Pancreas (tissue), 10 donors: ENCODE measurements at places on chromosomes 4 and X. TPM values are rescaled to one million over a fixed set of nuclear protein-coding genes. Genes with fewer than 3 reads are reported as not detected.
A peak's percentile ranks its signal among the peaks of the same experiment; 100 is the strongest.

GRCh38 chr4:24799544-24800324 is 4.4 kb downstream of the SOD3 start:
- no peak for DNase-seq

DNA sequence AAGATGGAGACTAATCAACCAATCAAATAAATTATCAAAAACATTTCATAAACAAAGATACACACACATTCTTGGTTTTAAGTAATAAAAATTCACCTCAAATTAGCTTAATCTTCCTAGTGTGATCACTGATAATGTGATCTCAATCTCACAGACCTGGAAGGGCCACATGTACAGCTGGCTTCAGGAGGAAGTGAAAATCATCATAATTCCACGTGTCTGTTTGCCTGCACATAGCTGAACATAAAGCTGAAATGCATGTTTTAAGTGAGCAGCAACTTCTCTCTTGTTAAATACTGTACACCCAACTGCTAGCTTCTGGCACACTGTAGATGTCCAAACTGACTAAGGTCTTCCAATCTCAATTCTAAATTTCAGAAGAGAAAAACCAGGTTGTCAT is 53.8 kb downstream of the ARHGAP6 start:
- DNase-seq, result no peak

DNA sequence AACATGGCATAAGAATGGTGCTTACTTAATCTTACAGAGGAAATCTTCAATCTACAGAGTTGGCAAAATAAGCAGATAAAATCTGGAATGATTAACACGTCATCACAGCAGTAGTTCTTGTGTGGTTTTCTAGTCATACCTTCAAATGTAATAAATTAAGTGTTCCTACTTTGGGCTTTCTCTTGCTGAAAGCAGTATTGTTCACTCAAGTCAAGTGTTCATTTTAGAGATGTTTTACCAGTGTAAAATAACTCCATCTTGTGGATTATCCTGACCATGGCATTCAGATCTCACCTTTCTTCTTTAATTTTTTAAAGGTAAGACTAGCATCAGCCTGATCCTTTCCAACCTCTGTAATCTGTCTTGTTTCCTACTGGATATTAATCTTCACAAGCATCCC is 72.9 kb downstream of the ADAMTS3 start:
- DNase-seq, result no peak

- DNase-seq, result no peak
Observed at GRCh38 chr4:10075953-10076391, 40.6 kb downstream of the WDR1 start.

DNA sequence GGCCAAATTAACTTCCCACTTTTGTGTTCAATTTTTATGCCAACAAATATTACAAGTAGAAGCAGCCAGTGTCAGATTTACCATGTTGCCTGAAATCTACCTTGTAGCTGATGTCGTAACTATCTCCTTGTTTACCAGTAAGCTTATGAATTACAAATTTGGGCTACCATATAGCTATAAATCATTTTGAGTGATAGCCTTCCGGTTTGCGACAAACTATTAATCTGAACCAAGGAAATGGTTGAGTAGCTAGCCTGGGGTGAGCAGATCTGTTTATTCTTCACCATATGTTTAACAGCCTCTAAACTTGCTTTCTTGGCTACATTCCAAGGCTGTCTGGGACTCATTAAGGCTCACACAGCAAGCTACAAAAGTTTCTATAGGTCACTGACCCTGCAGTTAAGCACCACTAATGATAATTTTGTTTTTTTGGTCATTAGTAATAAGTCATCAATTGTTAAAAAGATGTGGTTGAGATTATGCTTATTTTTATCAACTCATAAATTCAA is 218.7 kb upstream of the SPOCK3 start:
- no peak for DNase-seq

DNA sequence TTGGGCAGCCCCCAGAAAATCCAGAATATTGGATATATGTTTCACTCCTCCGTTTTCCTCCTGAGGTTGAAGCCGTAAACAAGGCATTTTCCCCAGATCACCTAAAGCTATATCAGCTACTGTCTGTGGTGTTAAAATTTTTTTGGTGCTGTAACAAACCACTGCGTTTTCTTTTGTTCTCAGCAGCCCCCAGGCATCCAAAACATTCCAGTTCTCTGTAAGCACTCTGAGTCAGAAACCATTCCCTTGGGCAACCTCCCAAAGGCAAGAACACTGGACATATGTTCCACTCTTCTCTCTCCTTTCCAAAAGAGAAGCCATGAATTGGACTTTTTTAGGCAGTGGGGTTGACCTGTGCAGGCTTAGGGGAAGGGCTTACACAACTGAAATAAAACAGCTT is 310.9 kb downstream of the MID1IP1 start:
- no peak for DNase-seq

DNA sequence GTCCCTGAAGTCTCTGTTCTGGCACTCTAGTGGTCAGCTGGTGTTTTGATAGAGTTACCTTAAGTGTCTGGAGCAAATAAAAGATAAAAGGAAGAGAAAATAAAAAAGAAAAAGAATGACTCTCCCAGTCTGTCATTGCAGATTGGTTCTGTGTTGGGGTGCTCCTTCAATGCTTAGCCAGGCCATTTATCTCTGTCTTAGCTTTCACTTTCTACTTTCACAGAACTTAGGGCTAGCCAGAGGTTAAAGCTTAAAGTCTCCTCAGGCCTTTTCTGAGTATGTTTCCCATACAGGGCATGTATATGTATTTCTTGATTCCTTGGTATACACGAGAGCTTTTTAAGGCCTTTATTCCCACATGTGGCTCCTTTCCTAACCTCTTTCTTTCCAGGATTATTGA is 83.1 kb upstream of the TEX13D start:
- DNase-seq, result no peak

- no peak for DNase-seq
Observed at GRCh38 chr4:16218950-16219349, 7.3 kb downstream of the TAPT1 start.

GRCh38 chrX:10071451-10072144 is 85.2 kb upstream of the CLCN4 start:
- no peak for DNase-seq

- no peak for DNase-seq
Observed at GRCh38 chr4:34158878-34159277, 2085.4 kb downstream of the ARAP2 start.

DNA sequence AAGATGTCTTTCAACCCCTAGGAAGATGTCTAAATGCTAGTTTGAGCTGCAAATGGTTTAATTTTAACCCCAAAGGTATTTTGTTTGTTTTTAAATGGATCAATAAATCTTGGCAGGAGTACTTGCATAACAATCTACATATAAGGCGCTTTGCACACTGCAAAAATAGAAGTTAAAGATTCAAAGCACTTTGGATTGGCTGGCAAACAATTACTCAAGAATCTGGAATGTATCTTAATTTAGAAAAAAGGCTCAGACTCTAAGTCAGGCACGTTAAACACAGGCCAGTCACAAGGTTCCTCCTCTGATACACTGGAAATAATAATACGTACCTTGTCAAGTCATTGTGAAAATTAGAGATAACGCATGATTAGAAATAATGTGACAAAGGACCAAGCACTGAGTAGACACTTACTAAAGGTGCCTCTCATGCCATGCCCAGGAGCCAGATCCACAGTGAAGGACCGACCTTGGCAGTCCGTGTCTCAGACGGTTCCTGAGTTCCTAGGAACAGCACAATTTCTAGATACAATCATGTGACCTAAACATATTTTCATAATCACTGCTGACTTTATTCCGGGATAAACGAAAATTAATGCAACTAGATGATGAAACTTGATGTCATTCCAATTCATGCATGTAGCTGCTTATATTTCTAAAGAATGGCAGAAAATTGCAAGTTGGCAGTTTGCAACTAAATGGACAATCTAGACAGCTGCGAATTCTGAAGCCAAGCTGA is 49.6 kb downstream of the PROM1 start:
- DNase-seq, result no peak

DNA sequence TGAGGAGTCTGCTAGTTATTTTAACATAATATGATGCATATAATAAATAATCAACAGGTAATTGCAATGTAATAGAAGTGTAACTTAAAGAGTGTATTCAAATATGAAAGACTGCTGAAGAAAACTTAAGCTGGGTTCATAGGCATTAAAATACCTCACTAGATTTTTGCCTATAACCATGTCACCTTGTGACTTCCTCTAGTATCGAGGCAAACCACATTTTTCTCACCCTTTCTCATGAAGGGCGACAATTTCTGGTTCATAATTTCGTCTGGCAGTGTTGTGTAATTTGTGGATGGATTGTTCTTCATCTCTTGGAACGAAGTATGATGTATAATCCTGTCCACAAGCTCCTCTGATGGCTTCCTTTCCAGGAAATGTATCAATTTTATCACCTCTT is 16.0 kb downstream of the SULT1E1 start:
- DNase-seq, result no peak

DNA sequence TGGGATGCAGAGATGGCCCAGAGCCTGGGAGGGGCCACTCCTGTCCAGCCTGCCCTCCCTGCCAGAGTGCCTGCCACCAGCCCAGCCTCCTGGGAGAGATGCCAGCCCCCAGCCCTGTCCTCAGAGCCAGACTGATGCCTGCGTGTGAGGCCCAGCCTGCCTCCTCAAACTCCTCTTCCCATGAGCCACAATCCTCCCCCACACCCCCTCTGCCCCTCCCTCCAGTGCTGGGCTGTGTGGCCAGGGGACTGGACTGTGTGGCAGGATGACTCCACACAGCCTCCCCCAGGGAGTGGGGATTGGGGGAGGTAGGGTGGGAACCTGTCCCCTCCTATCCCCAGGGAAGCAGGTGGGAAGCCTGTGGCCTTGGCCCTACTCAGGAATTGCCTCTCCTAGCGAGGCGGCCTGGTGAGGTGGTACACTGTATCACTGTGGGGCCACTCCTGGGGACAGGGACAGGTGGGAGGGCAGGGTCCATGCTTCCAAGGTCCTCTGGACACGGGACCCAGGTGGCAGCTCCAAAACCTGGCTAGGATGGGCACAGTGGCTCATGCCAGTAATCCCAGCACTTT is 4.3 kb upstream of the SH3BP2 start:
- DNase-seq, result peak; percentile 63

GRCh38 chr4:74109870-74110605 is 11.0 kb upstream of the CXCL2 start:
- DNase-seq, result no peak

- DNase-seq, result no peak
Observed at GRCh38 chr4:83989835-83990234, 453.9 kb downstream of the GPAT3 start.

- DNase-seq, result no peak
Observed at GRCh38 chr4:173281406-173282255, 52.5 kb downstream of the HMGB2 start.

Gene ZC4H2
- 4.3 TPM for total RNA-seq

Gene USP26
- not detected for total RNA-seq

Gene ANXA3
- 18.7 TPM for total RNA-seq

Gene ARHGAP6
- 1.0 TPM for total RNA-seq

Gene XAGE2
- total RNA-seq, result not detected

Gene MAGEC2
- total RNA-seq, result not detected

Gene TCEAL6
- not detected for total RNA-seq

Gene KIAA0232
- total RNA-seq, result 9.0 TPM
